ENCODE measurements at places on chromosomes 1 and 21.
A peak's percentile ranks its signal among the peaks of the same experiment; 100 is the strongest.

DNA sequence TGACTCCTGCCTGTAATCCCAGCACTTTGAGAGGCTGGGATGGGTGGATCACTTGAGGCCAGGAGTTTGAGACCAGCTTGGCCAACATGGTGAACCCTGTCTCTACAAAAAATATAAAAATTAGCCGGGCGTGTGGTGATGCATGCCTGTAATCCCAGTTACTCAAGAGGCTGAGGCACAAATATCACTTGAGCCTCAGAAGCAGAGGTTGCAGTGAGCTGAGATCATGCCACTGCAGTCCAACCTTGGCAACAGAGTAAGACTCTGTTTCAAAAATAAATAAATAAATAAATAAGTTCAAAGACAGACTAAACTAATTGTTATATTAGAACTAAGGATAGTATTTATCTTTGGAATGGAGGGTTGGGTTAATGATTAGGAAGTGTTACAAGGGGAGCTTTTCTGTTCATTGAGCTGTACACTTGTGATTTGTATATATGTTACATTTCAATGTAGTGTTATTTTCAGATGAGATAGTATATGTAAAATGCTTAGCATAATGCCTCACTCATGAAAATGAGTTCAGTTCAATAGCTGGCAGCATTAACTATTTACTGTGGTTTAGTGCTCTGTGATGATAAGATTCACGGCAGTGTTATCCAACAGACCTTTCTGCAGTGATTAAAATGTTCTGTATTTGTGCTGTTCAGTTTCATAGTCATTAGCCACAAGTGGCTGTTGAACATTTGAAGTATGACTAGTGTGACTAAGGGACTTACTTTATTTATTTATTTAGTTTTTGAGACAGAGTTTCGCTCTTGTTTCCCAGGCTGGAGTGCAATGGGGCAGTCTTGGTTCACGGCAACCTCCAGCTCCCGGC, 47.7 kb downstream of the OSBPL9 start:
- DNase-seq, result no peak

- no peak for DNase-seq
These were observed at the start of gene PTPN14 for GRCh38 chr1:214551436-214552173. PTPN14 (minus strand) TSS chr1:214551602; CDS start chr1:214464803, 86,799 bp downstream.

GRCh38 chr1:70134148-70134547, 71.2 kb downstream of the LRRC40 start:
- DNase-seq, result no peak

GRCh38 chr1:94667818-94668217, 126.3 kb upstream of the F3 start:
- no peak for DNase-seq

- DNase-seq, result no peak
These were observed 43.3 kb downstream of the VTCN1 start for GRCh38 chr1:117167402-117167801.

DNA sequence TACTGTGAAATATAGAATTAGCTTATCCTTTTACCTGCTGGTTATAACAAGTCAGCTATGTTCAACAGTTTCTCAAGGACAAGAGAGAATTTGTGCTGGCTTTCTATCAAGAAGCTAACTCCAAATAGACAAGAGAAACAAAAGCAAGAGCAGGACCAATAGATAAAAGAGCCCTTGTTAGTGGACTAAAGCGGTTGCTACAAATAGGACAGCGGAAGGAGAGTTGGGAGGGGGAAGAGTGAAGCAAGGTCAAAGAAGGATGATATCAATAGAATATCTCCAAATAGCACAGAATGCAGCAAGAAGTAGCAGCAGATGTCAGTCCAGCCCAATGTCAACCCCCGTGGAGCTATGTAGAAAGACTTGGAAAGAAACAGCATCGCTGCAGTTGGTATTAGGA, 53.0 kb upstream of the AKT3 start:
- no peak for DNase-seq

DNA sequence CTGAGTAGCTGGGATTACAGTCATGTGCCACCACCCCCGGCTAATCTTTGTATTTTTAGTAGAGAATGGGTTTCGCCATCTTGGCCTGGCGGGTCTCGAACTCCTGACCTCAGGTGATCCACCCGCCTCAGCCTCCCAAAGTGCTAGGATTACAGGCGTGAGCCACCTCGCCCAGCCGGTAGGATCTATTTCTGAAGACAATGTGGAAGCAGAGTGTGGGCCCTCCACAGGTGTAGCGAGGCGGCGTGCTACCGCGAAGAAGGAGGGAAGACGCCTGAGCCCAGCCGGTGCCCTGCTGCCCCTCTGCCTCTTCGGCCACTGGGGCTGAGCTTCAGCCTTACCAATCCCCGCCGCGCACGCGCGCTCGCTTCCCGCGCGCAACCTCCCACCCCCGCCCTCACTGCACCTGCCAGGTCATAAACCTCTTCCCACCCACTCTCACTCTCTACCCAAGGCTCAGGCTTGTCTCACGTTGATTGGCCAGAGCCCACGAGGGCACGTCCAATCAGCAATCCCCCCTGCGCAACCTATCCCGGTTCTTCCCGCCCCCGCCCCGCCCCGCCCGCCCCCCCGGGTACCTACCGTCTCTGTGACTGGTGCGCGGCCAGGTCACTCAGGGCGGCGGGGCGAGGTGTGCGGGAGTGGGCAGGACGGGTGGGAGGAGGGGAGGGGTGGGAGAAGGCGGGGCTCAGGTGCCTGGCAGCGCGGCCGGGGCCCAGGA, 409 bp upstream of the HOOK1 start:
- DNase-seq, result peak; percentile 71

DNA sequence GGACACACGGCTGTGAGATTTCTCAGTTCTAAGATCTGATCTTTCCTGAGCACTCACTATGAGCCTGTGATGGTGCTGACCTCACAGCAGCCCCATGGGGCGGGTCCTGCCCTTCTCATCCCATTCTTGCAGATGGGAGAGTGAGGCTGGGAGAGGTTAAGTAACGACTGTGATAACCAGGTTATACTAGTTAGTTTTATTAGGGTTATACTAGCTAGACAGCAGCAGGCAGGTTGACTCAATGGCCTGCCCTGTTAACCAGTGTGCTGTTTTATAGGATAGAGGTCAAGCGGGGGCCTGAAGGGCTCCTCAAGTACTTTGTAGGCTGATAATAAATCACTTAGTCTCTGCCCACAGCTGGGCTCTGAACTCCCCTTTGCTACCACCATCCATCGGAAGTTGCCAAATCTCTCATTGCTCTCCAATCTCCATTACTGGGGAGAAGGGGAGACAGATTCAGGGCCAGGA, 4.8 kb downstream of the CNTN2 start:
- no peak for DNase-seq

DNA sequence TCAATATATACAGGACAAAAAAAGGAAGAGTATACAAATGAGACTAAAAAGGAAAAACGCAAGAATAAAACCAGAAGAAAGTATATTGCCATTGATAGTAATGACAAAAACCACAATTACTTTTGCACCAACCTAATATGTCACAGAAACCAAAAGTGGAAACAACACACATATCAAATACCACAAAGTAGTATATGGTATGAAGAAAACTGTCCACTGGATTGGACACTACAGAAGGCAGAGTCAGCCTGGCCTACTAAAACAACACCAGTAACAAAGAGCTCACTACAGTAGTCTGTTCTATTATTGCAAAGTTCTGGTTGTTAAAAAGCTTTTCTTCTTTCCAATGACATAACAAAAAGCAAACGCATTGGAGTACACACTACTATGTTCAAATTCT, 17.7 kb downstream of the TESK2 start:
- DNase-seq, result no peak

GRCh38 chr1:229452956-229453801, 19.3 kb upstream of the ACTA1 start:
- no peak for DNase-seq

DNA sequence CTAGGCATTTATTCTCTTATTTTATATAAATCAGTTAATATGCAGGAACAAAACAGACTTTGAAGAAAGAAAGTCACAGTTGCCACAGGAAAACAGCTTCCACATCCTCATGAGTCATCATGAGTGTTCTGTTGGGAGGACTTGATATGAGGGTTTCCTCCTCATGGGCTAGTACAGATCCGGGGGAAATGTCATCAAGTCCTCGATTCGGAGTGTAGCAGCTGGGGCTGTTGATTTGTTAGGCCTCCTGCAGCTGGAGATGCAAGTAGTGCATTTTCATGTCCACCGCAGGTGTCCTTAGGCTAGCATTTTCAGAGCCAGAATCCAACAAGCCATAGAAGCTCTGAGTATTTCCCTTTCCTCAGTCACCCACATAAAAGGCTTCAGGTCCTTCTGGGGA, 36.7 kb downstream of the ADAM30 start:
- DNase-seq, result no peak

DNA sequence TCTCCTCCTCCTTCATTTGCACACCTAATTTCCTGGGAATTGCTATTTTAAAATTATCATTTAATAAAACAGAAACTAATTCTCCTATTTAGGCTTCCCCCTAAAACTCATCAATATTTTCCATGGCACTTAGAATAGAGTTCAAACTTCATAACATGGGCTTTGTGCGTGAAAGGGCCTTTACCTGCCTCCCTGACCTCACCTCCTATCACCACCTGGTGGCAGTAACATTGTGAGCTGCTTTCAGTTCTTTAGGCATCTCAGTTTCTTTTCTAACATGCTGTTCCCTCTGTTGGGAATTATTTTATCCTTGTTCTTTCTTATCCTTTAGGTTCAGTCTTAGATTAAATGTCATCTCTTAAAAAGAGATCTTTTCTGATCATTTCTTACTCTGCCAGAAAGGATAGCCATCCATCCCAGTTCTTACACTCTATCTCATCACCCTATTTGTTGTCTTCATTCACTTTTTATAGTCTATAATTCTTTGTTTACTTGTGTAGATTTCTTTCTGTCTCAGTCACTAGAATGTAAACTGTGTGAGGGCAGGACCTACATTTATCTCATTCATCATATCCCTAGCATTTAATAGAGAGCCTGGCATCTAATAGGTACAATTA, 133.8 kb upstream of the KIAA1614 start:
- DNase-seq, result no peak

DNA sequence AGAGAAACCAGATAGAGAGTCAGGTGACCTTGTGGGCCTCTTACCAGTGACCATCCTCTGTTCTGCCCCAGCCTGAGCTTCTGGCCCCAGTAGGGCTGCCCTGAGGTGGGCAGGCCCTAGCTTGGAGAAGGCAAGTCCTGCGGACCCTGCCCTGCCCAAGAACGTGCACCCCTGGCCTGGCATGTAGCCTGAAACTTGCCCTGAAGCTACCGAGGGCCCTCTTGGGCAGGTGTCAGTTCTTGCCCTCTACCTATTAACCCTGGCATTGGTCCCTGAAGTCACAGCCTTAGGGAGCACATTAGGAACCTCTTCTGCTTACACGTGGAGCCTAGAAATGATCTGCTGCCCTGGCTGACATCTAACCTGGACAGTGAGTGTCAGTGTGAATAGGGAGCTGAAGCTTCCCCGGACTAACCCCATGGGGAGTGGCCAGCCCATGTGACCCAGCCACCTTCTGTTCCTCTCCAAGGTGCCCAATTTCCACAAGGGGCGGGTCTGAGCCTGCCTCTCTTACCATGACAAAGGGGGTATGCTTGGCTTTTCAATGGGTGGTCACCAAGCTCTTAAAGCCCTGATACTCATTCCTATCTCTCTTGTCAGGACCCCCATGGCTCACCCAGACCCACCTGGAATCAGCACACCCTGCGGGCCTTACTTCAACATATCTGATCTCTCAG, 163.0 kb downstream of the ZSCAN20 start:
- DNase-seq, result no peak

- DNase-seq, result no peak
These were observed 22.3 kb downstream of the MYBPH start for GRCh38 chr1:203153051-203153988.

- DNase-seq, result no peak
These were observed 42.6 kb downstream of the CD34 start for GRCh38 chr1:207868251-207868773.

GRCh38 chr1:55696891-55697290, 481.7 kb upstream of the USP24 start:
- no peak for DNase-seq

DNA sequence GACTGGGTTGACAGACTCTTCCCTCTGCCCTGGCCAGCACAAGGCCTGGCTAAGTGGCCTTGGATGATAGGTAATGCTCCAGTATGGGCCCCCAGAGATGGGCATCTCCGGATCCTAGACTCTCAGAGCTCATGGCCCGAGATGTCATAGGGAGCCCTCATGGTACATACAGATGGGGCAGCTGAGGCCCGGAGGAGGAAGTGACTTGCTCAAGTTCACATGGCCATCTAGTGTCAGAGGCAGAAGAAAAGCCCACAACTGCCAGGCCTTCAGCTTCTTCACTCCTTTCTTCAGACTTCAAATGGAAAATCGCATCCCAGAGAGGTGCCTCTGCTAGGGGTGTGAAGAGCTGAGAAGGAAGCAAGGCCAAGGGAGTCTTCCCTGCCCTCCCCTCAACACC, 46.8 kb upstream of the SYNC start:
- no peak for DNase-seq

DNA sequence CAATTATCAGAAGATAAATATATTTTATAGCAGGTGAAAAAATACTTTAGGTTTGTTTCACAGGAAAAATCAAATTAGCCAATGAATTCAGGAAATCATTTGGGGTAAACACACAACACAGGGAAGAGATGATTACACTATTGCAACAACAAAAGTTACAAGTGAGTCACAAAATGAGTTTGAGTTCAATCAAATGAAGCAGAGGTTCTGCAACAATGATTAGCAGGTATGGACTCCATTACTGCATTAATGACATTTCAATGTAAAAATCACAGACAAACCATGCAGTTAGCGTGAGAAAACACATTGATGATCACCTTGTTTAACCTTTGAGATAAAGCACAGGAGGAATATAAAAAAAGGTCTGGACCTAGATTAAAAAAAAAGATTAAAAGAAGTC, 9.7 kb downstream of the ADGRL4 start:
- no peak for DNase-seq
